ENCODE measurements at places on chromosomes 4 and X.

GRCh38 chr4:153620352-153620751 is 63.7 kb upstream of the TLR2 start:
- no peak for DNase-seq

DNA sequence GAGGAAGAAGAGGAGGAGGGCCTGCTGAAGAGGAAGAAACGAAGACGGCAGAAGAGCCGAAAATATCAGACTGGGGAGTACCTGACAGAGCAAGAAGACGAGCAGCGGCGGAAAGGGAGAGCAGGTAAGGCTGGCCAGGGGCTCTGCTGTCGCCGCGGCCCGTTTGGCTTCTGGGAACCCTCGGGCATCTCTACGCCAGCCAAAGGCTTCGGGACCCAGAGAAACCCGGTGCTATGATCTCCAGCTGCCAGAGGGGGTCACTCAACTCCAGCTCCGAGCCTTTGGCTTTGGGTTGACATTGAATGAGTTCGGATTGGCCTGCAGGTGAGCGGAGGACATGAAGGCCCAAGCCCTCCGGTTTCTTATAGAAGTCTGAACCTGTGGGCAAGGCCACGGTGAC is 42.8 kb downstream of the BCORL1 start:
- no peak for DNase-seq

DNA sequence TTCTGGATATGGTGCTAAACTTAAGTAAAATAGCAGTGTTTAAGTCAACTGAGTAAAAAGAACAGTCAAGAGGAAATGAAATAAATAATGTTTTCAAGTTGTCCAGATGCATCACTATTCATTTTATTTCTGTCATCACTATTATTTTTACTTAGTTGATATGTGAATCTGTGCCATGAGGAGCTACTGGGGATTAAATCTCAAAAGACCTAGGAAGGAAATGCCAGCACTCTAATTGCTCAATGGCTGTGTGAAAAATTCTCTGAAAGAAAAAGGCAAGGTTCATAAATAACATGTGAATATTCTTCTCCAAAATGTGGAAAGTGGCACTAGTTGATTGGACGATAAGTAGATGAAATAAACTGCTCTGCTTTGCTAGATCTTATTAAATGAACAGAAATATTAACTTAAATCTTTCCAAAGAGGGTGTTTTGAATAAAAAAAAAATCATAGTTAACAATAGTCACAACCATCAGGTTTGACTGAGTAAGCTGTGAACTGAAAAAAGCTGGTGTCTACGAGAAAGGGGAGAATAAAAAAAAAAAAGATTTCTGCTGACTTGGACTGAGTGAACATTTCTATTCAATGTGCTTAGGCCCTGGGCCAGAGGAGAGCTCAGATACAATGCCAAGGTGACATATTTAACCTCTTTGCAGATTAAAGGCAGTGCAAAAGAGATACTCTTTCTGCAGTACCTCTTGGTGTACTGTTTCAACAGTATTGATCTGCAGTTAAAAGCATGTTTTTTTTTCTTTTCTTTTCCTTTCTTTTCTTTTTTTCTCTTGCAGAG is 1.6 kb downstream of the SPARCL1 start:
- DNase-seq: no peak

- no peak for DNase-seq
Measured at GRCh38 chr4:77582156-77582555, 23.5 kb upstream of the CXCL13 start.

DNA sequence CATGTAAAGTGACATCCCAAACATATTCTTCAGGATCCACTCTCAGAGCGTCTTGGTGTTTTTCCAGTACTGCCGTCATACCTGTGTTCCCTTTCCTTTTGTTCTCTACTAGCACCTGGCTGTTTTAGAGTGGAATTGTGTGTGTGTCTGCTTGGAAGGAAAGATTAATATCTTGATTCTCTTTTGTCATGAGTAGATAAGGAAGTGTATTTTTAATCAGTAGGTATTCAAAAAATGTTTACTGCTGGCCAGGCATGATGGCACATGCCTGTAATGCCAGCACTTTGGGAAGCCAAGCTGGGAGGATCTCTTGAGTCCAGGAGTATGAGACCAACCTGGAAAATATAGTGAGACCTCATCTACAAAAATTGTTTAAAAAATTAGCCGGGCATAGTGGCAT is 198.8 kb downstream of the CBR4 start:
- DNase-seq: no peak

DNA sequence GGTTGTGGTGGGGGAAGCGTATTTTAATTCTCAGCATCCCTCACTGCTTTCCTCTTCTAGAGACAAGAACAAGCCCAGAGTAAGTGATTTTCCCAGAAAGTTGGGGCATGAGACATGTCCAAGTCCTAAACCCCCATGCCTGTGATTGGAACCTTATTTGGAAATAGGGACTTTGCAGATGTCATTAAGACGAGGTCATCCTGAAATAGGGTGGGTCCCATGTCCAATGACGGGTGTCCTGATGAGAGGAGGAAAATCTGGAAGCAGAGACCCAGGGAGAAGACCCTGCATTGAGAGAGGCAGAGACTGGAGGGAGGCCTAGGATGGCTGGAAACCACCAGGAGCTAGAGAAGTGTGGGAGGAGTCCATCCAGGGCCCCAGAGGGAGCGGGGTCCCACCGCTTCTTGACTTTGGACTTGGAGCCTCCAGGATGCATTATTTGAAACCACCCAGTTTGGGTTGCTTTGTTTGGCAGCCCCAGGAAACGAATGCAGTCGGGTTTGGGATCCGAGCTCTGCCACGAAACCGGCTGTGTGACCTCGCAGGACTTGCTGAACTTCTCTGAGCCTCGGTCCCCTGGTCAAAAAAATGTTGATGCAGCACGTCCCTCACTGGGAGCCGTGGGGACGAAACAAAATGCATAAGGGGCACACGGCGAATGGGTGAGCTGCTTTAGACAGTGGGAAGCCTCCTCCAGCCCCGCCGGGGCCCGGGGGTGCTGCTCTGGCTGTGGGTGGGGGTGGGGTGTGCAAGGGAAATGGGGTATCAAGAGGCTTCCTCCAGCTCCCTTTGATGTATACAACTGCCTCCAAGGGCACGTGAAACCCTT is 113.9 kb downstream of the CPZ start:
- peak; percentile 45 for DNase-seq

DNA sequence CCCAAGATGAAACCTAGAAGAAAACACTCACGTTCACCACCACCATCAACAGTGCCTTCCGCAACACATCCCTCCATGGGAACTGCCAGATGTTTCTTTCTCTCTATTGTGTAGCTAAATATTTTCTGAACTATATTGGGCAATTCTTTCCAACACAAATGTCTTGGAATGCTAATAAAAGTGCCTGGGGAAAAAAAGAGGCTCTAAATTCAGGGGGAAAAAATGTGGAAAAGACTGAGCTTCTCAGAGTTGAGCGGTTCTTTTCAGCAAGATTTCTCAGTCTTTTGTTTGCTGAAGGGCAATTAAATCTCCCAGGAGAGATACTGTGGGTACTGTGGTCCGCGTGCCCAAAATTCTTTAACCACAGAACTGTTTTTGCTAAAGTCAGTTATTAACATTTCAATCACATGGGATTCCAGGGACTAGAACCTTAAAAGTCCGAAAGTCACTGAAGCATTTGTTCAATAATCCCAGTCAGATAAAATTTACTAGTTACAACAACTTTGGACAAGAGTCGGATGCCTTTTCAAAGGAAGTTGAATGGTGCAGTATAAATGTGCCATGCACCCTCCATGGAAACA is 51.9 kb upstream of the DHRSX start:
- no peak for DNase-seq

GRCh38 chr4:7024336-7024890 is 18.8 kb upstream of the TADA2B start:
- no peak for DNase-seq

DNA sequence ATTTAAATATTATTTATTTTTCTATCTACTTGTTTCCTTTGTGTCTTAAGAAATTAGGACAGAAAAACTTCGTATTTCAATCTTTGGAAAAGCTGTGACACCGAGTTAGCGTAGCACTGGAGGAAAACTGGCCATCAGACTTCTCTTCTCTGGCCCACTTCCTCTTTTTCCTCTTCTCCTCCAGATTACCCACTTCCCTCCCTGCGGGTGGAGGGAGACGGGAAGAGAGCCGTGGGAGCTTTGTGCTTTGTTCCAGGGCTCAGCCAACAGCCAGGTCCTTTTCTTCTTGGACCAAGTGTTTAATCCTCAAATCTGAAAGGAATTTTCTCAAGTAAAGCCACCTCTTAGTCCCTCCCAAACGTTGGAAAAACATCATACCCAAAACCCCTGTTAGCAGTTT is 29.7 kb downstream of the OFD1 start:
- DNase-seq: no peak

- DNase-seq: no peak
Measured at GRCh38 chr4:157217708-157218107, 2.8 kb upstream of the GRIA2 start.

- no peak for DNase-seq
Measured at GRCh38 chr4:24809815-24810405, 14.5 kb downstream of the SOD3 start.

DNA sequence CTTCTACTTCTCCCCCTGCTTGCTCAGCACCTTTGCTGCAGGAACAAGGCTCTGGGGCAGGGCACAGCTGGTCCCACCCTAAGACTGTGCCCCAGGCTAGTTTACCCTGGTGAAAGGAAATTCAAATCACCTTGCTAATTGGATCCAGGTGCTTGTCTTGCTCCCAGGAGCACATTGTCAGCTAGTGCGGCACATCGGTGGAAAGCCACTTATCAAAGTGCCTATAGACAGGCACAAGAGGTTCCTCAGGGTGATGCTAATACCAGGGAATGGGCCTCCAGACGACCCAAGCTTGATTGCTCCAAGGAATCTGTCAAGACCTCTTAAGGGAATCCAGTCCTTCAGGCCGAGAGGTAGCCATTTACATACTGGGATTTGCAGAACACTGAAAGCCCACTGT is 64.5 kb upstream of the PRPS1 start:
- no peak for DNase-seq

GRCh38 chrX:82081027-82081426 is 879.1 kb downstream of the SH3BGRL start:
- no peak for DNase-seq

DNA sequence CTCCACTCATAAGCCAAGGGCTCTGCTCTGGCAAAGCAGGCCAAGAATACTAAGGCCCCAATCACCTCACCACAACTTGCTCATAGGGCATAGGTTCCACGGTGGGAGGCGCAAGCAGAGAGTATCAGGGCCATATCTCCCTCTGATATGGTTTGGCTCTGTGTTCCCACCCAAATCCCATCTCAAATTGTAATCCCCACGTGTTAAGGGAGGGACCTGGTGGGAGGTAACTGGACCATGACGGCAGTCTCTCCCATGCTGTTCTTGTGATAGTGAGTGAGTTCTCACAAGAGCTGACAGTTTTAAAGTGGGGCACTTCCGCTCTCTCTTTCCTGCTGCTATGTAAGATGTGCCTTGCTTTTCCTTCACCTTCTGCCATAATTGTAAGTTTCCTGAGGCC is 88.7 kb downstream of the SHROOM4 start:
- no peak for DNase-seq

- no peak for DNase-seq
Measured at GRCh38 chr4:151804821-151805220, 44.0 kb upstream of the GATB start.

DNA sequence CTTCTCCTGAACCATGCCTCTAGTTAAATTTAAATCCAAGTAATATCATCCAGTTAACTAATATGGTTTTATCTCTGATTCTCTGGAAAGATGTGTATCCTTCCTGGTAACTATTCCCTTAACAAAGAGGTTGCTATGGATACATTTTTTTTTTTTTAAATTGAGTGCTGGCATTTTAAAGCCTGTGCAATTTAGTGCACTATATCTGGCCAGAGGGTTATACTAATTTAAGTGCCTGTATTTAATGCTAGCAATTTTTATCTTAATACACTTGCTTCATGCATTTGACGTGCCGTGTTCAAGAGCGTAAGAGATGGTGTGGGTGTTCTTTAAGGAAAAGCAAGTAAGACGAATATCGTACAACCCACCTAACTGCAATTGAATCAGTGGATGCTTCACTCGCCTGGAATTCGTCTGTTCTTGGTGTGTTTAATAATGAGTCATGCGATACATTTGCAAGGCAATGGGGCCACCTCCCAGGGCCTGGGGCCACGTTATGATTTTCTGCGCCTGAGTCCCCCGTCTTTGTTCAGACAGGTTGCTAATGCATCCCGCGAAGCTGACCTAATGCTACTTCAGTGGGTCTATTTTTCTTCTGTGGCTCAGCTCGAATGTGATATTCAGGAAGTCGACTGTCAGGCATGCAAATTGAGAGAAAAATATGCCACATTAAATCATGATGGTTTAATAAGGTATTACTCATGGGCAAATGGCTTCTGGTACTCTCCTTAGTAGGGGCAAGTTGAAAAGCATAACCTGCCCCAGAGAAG is 14.2 kb upstream of the MID1 start:
- no peak for DNase-seq

DNA sequence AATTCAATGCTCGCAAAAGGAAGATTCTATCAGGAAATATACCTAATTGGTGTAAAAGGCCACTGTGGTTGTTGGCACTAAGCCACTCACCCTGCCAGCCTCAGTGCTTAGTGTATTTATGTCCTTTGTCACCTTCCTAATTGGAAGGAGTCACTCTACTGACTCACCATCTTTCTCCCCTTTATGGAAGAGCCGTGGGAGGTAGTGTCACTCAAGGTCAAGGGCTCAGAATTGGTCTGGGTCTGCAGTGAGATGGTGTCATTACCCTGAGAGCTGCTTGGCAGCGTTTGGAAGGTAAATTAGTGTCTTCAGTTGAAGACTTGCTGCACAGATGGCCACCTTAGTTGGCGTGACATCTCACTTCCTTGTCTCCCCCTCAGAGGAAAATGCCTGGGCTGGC is 41.7 kb upstream of the CDKN2AIP start:
- no peak for DNase-seq

GRCh38 chr4:8904666-8905065 is 33.0 kb upstream of the HMX1 start:
- peak; percentile 37 for DNase-seq

DNA sequence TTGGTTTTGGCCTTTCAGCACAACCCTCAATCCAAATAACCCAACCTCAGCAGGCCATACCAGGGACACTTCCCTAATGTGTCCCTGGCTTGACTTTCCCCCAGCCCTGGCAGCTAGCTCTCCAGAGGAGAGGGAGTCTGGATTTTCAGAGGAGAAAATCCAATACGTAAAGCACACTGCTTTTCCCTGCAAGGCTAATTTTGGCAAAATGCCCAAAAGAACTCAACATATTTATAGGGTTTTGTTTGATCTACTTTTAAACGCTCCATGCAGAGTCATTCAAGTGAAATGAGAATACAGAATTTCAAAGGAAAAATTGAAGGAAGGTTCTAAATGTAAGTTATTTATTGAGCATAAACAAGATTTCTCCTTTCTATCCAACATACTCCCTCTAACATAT is 167.2 kb downstream of the SH3KBP1 start:
- no peak for DNase-seq
